ENCODE measurements at places on chromosomes 1 and 21.

DNA sequence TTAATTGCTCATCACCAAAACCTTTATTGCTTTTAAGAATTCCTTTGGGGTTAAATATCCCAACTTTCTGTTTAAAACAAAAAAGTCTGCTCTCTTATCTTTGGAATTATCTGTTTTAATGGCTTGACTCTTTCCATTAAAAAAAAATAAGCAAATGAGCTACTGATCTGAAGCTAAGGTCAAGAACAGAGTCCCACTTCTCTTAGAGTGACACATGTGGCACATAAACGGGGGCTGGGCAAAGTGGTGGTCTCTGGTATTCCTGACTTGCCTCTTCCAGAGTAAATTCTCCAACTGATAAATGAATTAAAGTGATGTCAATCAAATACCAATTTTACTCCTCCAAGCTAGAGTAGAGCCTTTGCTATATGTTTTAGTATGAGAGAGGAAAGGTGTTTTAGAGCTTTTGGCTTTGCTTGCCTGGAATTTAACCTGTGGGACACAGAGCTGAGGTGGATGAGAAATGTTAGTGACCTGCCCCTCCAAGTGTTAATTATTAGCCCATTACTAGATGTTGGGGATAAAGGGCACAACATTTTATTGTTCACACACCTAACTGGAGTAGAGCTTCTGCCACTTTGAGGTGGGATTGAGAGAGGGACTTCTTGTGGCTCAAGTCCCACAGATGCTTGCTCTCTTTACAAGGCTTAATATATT lies 864.0 kb downstream of the LRRIQ3 start:
- DNase-seq, result no peak

DNA sequence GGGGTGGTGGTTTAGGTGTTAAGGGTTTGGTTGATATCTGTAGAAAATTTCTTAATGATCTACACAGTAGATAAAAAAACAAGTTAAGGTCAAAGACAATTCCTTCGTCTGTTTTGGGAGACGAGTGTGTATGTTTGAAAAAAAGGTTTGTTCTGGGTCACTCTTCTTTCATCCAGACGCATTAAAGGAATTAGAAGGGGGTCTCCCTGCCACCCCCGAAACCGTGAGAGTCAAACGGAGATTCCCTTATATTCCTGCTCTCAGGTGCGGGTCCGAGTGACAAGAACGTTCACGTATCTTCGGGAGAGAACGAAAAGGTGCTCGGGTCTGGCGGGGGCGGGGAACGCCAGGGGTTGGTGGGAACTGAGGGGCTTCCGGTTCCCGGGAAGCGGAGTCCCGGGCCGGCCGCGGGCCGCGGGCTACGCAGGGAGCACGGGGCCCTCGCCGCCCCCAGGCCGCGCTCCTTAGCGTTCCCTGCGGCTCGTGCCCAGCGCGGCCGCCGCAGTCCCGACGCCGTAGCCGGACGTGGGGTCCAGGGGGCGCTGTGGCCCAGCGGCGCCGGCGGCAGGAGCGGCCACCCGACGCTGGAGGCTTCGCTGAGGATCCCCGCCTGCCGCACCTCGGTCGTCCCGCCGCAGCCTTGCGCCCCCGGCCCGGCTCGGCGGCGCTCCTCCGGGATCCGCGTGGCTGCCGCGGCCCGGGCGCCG lies at the start of gene ZFYVE9:
Gene ZFYVE9, plus strand, starts transcription at position 577 of the 707 bp plus-strand sequence. CDS start 91,118 bp downstream, outside the sequence.
- DNase-seq, result peak; percentile 83

GRCh38 chr1:20700636-20701215 lies 17.1 kb downstream of the KIF17 start:
- no peak for DNase-seq

DNA sequence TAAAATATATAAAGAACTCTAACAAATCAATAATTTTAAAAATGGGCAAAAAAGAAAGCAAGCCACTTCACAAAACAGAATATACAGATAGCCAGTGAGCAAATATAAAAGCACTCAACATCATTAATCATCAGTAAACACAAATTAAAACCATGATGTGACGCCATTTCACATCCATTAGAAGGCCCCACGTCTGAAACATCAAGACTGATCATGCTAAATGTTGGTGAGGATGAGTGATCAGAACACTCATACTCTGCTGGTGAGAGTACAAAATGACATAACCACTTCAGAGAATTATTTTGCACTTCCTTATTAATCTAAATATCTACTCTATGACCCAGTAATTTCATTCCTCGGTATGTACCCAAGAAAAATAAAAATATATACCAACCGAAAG lies 512.2 kb upstream of the NR5A2 start:
- no peak for DNase-seq

GRCh38 chr1:3101124-3101939 lies 32.3 kb downstream of the PRDM16 start:
- no peak for DNase-seq

DNA sequence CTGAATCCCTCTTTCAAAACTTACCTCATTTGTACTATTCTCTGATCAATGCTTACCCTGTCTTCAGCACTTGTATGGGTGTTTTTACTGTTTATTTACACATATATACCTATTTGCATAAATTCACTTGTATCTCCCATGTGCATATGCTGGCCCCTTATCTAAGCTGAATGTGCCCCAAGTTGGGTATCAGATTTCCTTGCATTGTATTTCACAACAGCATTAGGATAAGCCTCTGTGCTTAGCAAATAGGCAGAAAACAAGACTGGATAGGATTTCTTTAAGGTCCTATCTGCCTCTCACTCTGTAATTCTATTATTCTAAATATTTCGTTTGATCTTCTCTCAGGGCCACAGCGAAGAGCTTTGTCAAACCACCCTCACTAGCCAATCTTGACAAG lies 45.9 kb upstream of the IPO9 start:
- no peak for DNase-seq

- no peak for DNase-seq
Measured at GRCh38 chr1:72111662-72112061, 170.7 kb downstream of the NEGR1 start.

DNA sequence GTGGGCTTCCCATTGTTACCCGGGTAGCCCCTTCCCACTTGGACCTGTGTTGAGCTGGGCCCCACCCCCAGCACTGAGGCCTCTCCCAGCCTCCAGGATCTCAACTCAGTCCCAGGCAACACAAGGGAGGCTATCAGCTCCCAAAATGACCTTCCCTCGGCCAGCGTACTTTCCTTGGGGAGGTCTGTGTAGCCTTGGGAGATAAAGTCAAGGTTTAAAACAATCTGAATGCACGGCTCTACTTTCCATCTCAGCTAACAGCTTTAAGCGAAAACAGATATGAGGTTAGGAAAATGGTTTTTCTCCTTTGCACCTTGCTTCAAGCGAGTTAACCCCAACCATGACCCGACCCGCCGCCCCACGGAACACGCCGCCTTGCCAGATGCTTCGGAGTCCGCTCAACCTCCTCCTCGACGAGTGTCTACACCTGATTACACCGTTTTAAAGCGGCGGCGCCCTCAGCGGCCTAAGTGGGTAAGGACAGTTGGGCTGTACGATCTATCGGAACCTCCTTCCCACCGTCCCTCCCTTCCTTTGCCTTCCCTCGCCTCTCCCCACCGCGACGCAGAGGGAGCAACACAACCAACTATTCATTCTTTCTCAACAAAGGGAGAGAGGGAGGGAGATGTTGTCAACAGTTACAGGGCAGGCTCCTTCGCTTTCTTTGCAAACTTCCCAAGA lies 1.1 kb downstream of the BCAR3 start:
- DNase-seq, result peak; percentile 88

GRCh38 chr21:31720739-31721138 lies 11.2 kb downstream of the SCAF4 start:
- no peak for DNase-seq

- no peak for DNase-seq
Measured at GRCh38 chr1:208080396-208081286, 163.5 kb downstream of the PLXNA2 start.

- DNase-seq, result no peak
Measured at GRCh38 chr1:242787968-242788367, 263.5 kb upstream of the PLD5 start.

GRCh38 chr1:48718116-48718630 lies 58.5 kb downstream of the BEND5 start:
- no peak for DNase-seq

DNA sequence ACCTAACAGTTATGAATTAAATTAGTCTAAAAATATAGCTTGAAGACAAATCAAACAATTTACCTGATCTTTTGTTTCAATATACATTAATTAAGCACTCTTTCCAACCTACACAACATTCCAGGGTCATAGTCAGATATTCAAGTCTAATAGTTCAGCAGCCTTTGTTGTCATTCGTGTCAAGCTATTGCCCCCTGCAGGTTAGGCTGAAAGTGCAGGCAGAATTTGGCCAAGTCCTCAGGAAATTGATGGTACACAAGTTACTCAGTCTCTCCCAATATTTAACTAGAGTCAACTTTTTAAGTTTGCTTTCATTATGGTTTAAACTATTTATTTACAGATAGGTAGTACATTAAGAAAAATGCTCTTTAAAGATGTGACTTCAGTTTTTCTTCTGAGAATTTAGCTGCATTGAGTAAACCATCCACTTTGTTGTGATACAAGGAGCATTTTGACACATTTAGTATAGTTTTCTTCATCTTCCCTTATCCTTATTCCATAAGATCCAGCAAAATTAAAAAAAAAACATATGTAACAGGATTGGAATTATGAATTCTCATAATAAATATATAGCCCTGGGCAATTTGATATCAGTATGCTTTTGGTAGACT lies 130.3 kb upstream of the DPYD start:
- DNase-seq, result peak; percentile 60

DNA sequence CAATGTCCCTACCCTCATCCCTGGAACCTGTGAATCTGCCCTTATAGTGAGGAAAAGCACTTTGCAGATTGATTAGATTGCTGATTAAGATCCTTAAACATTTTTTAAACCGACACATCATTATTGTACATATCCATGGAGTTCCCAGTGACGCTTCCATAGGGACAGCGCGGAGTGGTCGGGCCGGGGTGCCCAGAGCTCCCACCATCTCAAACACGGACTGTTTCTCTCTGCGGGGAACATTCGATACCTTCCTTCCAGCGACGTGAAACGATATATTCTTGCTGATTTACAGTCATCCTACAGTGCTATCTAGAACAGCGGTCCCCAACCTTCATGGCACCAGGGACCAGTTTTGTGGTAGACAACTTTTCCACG lies 4.0 kb downstream of the KRTAP10-12 start:
- DNase-seq, result no peak

- no peak for DNase-seq
Measured at GRCh38 chr1:58765006-58765405, 18.8 kb downstream of the JUN start.

DNA sequence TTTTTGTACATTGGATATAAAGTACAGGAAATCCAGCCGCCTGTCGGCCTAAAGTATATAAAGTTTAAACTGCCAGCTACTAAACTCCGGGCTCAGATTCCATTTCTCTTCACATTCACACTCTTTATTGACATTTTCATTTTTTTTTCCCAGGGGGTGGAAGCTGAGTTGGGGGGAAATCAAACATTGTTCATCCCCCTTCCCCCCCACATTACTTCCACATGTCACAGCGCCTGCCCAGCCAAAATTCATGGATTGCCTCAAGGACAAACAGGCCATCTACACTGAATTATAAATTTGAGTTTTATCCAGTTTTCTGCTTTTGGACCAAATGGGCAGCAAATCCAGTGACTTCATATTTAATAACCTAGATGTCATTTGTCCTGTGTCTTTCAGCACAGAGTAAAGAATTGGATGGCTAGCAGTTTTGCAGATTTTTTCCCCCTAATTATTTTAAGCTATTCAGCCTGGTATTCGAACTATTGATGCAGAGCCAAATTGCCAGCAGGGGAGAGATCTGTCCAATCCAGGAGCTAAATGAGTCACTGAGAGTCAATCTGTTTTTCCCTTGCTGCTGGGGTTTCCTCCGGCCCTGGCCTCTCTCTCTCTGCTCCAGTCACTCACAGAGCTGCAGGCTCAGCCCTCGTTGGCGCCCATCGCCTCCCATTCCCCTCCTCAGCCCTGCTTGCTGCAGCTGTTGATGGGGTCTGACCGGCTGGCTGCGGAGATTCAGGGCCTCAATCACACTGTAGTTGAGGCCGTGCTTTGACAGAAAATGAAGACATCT lies 98.0 kb downstream of the LMO4 start:
- DNase-seq, result no peak

- DNase-seq, result no peak
Measured at GRCh38 chr1:3024019-3024418, 2.8 kb downstream of the ACTRT2 start.

DNA sequence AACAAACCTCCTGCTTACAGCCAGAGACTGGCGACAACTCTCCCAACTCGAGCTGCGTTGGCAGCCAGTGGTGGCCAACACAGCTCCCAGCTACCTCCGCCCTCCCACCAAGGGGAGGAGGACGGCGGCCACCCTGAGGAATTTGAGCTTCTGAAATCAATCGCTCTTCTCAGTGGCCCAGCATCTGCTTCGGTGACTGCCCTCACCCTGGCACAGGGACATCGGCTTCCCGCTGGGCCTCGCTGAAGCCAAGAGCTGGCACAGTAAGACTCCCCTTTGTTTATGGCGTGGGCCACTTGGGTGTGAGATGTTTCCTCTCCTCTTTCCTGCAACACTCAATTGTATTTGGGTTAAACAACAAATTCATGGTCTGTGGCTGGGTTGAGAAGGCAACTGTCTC lies 136.2 kb downstream of the ZBTB18 start:
- no peak for DNase-seq

- no peak for DNase-seq
Measured at GRCh38 chr1:45640293-45640692, 16.4 kb upstream of the CCDC17 start.

GRCh38 chr1:9465640-9466039 lies 73.6 kb upstream of the SLC25A33 start:
- no peak for DNase-seq

- no peak for DNase-seq
Measured at GRCh38 chr1:246641394-246641793, 75.1 kb downstream of the CNST start.

DNA sequence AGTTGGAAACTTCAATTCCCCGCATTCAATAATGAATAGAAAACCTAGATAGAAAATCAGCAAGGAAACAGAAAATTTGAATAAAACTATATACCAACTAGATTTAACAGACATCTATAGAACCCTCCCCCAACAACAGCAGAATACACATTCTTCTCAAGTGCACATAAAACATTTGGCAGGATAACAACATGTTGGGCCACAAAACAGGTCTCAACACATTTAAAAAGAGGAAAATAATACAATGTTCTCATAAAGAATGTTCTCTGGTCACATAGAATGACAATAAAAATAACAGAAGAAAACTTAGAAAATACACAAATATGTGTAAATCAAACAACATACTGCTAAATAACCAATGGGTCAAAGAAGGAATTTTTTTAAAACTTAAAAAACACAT lies 24.9 kb downstream of the ITGB3BP start:
- no peak for DNase-seq

DNA sequence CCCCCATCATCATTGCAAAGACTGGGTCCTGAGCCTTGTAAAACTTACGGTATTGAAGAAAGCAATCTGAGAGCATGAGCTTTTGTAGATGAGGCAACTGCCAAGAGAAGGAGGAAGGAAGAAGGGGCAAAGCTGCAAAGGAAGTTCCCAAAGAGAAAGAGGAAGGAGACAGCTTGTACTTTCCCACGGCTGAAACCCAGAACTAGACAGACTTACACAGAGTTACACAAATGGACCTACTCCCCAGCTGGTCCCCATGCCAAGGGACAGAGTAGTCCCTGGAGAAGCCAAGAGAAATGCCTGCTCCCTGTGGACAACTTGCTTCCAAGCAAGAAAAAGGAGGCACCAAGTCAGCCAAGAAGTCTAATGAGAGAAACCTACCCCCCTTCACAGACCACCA lies 22.6 kb downstream of the SLC5A9 start:
- no peak for DNase-seq

GRCh38 chr1:49240709-49241221 lies 464.1 kb upstream of the BEND5 start:
- DNase-seq, result no peak

- no peak for DNase-seq
Measured at GRCh38 chr1:98129491-98129890, 208.7 kb upstream of the DPYD start.
